ENCODE measurements at places on chromosomes 5 and 9. TPM values are rescaled to one million over a fixed set of nuclear protein-coding genes. Genes with fewer than 3 reads are reported as not detected.
A peak's percentile ranks its signal among the peaks of the same experiment; 100 is the strongest.

DNA sequence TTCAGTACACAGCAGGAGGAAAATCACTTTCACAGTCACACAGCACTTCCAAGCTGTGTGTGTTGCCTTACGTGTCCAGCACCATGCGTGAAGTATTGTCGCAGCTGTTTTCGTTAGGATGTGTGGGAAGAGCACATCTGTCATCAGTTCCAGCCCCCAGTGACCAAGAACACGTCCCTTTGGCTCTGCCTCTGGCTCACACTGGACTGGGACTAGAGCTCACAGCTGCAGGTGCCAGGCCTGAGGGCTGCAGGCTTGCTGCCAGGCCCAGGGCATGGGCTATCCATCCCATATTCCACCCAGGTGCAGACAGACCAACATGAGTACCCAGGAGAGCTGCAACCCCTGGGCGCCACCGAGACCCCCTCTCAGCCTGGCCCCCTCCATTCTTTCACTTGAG lies 60.5 kb upstream of the ANKRD33B start:
- no peak for DNase-seq

DNA sequence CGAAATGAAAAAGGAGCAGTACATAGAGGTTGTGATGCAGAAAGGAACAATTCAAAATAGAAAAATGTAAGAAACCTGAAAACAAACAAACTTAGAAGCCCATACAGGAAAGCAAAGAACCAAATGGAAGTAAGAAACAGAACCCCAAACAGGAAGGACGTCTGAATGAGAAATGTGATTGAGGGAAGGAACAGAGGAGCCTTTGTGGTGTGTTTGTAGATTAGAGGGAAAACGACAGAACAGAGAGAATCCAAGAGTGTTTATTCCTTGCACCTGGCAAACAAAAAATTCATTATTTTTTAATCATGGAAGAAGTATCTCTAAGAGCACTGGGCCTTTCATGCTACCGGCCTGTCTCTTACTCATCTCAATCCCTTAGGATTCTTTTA lies 67.8 kb upstream of the ZSWIM6 start:
- DNase-seq, result no peak

GRCh38 chr5:105751908-105752307 lies 1918.8 kb downstream of the EFNA5 start:
- no peak for DNase-seq

DNA sequence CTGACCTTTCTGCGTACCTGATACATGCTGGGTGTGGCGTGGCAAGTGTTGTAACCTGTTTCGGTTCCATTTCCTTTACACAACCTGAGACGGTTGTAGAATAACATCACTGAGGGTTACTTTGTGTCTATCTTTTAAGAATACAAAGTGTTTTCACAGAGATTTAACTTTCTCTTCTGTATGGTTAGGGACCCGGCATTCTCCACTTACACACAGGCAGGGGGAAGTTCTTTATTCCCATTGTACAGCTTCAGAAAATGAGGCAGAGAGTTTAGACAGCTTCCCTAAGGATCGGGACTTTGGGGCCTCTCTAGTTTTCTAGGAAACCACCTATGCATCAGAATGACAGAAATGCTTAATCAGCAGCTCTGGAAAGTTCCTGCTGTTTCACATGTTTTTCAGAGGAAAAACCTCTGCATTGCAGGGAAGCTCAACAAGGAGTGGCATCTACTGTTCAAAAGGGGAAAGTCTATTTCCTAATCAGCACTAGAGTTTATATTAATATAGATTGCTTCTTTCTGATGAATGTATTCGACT lies 41.3 kb downstream of the CAST start:
- DNase-seq, result peak; percentile 31

DNA sequence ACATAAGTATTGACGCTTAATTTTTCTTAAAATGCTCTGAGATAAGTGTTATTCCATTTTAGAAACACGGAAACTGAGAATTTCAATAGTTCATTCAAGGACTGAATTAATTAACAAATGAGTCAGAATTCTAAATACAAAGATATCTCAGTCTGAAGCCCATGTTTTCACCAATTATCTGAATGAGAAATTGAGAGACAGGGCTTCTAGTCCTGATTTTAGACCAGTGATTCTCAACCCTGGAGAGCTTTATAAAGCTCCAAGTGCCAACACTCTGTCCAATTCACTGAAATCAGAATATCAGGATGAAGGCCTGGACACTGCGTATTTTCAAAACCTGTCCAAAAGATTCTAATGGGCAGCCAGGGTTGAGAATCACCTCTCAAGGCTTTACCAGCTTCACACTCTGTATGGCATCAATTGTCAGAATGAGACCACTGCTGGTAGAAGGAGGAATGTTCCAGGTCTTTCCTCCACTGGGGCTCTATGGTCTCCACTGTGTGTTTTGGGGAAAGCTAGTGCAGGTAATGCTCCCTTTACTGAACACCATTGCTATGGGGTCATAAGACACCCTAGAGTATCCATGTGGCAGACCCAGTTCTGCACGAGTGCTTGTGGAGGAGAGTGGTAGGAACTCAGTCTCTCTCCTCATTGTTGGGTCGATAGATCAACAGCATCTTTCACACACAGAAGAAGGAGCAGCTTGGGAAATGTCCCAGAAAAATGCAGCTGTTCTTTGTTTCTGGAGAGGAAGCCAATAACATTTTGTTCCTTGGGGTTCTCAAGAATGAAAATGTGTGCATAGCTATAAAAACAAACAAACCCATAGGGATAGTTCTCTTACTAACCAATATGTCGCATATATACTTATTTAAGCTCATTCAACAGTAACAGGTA lies 99.7 kb upstream of the OSMR start:
- no peak for DNase-seq

DNA sequence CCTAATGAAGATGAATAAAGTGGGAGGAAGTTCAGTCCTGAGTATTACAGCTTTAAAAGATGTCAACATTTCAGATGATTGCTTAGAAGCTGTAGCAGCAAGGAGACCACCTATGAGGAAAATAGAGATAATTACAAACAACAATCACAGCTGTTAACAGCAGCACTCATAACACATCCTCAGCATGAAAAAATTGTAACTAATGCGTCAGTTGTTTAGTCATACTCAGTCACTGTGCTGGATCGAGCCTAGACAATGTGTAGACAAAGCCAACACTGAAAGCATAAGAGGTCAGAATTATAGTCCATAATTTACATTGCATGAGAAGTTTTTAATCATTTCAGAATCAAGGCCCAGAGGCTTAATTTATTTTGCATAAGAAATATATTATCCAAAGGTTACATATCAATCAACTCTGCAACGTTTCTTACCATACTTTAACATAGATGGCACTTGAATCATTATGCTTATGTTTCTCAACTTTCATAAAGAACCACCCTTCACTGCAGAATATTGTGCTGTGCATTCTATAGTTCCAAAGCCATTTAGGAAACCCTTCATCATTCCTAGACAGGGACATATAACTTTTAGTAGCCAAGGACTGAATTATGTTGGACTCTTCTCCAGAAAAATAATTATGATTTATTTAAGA lies 60.2 kb upstream of the HAPLN1 start:
- no peak for DNase-seq

GRCh38 chr9:121321016-121321503 lies 49.0 kb downstream of the STOM start:
- peak; percentile 86 for DNase-seq

DNA sequence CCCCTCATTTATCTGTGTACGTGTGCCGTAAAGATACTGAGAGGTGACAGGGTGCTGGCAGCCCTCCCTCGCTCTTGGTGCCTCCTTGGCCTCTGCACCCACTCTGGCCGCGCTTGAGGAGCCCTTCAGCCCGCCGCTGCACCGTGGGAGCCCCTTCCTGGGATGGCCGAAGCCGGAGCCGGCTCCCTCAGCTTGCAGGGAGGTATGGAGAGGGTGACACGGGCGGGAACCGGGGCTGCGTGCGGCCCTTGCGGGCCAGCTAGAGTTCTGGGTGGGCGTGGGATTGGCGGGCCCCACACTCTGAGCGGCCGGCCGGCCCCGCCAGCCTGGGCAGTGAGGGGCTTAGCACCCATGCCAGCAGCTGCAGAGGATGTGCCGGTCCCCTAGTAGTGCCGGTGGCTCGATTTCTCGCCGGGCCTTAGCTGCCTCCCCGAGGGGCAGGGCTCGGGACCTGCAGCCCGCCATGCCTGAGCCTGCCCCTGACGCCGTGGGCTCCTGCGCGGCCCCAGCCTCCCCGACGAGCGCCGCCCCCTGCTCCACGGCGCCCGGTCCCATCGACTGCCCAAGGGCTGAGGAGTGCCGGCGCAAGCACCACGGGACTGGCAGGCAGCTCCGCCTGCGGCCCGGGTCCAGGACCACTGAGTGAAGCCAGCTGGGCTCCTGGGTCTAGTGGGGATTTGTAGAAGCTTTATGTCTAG lies 21.6 kb downstream of the NKX2-5 start:
- DNase-seq, result no peak

DNA sequence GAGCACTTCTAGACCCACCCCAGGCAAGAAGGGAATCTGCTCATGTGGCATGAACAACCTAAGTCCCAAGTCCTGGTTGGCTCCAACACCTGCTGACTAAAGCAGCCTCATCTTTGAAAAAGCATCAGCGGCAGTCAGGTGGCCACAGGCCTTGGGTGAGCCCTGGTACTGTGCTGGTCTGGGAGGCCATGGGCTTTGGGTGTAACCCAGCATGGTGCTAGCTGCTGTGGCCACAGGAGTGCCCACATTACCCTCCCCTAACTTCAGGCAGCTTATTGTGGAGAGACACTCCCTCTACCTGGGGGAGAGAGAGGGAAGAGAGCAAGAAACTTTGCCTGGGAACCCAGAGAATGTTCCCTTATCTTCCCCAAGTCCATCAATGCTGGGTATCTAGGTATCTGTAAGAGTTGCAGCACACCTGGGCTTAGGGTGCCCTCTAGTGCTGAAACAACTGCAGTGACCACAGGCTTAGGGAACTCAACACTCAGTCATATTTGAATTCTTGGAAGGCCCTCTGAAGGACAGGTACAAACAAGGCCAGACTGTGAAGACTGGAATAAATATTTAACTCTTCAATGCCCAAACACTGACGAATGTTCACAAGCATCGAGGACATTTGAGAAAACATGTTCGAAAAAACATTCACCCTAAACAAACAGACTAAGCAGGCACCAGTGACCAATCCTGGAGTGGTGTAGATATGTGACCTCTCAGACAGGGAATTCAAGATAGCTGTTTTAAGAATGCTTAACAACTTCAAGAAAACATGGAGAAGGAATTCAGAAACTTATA lies 69.9 kb upstream of the OR2K2 start:
- DNase-seq, result peak; percentile 17

- peak; percentile 76 for DNase-seq
Measured at GRCh38 chr5:59845730-59846129, 47.8 kb downstream of the PDE4D start.

- peak; percentile 71 for DNase-seq
Measured at GRCh38 chr5:172768573-172769341, 2.2 kb downstream of the DUSP1 start.

GRCh38 chr5:155871623-155872022 lies 455.3 kb upstream of the SGCD start:
- no peak for DNase-seq

GRCh38 chr9:118183576-118183975 lies 479.4 kb downstream of the TLR4 start:
- DNase-seq, result no peak

- peak; percentile 65 for DNase-seq
Measured at GRCh38 chr5:112691758-112692157, 45.9 kb upstream of the APC start.

DNA sequence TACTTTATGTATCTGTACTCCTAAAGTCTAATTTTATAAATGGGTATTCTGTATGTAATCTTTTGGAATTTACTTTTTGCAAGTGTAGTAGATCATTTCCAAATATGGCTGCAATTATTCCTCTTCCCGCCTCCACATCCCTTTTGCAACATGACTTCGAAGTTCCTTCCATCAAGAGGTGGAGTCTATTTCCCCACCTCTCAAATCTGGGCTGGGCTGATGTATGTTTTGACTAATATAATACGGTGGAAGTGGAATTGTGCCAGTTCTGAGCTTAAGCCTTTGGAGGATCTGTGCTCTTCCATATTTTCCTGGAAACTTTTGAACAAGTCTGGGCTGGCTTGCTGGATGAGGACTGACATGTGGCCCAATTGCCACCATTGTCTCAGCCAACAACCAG lies 155.9 kb downstream of the FGF18 start:
- DNase-seq, result no peak

DNA sequence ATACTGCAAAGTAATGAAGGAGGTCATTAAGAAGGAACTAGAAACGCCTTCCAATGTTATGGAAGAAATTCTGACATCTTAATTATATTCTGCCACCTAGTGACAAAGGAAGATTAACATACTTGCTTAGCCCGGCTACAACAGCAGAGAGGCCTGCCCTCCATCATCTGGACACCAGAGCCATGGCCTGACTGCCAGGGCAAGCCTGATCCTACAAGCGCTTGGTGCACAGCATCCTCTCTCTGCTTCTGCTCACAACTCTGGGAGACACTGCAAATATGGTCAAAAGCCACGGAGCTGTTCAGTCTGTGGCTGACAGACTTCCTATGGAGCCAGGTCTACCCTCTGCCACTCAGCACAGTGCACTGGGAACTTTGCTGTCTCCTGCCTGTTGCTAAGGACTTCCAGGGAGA lies 87.3 kb upstream of the SLC44A1 start:
- peak; percentile 90 for DNase-seq

DNA sequence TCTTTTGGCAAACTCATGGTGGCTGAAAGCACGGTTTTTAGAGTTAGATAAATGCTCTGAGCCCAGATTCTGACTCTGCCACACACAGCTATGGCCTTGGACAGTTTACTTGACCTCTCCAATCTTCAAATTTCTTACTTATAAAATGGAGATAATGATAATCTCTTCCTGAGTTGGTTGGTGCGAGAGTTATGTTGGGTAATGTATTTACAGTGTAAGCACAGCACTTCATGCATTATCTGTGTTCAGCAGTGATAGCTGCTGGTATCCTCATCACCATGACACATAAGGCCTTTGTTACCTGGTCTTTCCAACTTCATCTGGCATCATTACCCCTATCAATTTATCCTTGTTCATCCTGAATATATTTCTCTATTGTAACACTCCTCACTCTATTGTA lies 178.8 kb upstream of the ELL2 start:
- DNase-seq, result peak; percentile 51

DNA sequence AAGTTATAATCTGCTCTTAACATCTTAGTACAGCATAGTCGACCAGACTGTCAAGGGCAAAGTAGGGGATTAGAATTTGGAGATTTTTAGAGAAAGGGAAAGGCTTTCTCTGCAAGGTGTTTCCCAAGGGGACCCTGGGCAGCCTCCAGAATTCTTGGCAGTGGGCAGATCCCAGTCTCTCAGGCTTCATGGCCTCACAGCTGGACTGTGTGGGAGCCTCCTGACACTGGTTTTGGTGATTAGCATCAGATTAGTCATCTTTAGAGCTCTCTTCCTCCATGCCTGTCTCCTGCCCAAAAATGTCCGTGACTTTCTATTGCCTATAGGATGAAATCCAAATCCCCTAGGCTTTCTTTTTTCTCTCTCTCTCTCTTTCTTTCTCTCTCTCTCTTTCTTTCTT lies 370.7 kb downstream of the ZSWIM6 start:
- DNase-seq, result peak; percentile 6

FOXD4 gene
- total RNA-seq, result 0.43 TPM

PRDM9 gene
- not detected for total RNA-seq

SLCO6A1 gene
- under 0.01 TPM for total RNA-seq

PTPRD gene
- 7.1 TPM for total RNA-seq

CCL21 gene
- total RNA-seq, result not detected

TMEFF1 gene
- total RNA-seq, result 0.43 TPM

SET gene
- 378 TPM for total RNA-seq

FBP2 gene
- not detected for total RNA-seq

RNF180 gene
- 5.6 TPM for total RNA-seq
